Stimulated activated CD8-positive, alpha-beta memory T cell treated with anti-CD3 and anti-CD28 coated beads, Interleukin-15, amount 100 ng/mL, for 4 hours (primary cell): ENCODE measurements at places on chromosomes 2 and 18.

DNA sequence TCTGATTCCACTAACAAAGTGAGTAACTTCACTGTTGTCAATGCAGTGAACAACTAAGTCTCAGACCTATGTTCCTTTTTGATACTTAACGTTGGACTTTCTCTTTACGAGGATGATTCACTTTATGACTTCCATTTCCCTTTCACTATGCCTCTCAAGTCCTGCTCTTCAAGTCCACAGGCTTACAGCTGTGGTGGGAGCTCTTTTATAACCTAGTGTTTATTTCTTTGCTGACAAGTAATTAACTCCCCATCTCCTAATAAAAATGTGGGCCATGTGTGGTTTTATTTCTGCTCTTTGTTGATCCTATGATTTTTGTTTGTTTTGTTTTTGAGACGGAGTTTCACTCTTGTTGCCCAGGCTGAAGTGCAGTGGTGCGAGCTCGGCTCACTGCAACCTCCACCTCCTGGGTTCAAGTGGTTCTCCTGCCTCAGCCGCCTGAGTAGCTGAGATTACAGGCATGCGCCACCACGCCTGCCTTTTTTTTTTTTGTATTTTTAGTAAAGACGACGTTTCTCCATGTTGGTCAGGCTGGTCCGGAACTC is 142.1 kb downstream of the USP34 start:
- no peak for DNase-seq

DNA sequence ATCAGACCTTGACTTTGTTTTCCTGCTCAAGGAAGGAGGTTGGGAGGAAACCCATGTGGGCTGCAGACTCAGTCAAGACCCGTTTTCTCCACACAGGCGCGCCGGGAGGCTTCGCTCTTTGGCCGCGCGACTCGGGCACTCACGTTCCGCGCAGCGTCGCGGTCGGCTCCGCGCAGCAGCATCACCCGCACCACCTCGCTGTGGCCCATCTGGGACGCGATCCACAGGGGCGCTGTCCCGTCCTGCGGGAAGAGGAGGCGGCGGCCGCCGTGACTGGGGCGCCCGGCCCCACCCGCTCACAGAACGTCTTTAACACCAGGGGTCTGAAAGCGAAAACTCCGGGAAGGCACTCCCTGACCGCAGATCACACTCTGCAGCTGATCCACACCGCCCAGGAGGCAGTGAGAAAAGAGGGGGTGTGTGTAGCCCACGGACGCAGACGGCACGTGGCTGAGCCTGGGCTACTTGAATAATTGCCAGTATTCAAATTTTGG is 33.1 kb upstream of the NPC1 start:
- DNase-seq: no peak

GRCh38 chr18:59927246-59927825 is 27.5 kb downstream of the PMAIP1 start:
- DNase-seq: no peak

- peak; percentile 26 for DNase-seq
Measured at GRCh38 chr2:218186355-218186766, 19.6 kb upstream of the CXCR1 start.

GRCh38 chr2:45843136-45843535 is 191.7 kb downstream of the PRKCE start:
- no peak for DNase-seq

GRCh38 chr2:139175510-139175909 is 395.3 kb upstream of the NXPH2 start:
- no peak for DNase-seq

- DNase-seq: no peak
Measured at GRCh38 chr2:169659320-169659719, 34.9 kb downstream of the CFAP210 start.

DNA sequence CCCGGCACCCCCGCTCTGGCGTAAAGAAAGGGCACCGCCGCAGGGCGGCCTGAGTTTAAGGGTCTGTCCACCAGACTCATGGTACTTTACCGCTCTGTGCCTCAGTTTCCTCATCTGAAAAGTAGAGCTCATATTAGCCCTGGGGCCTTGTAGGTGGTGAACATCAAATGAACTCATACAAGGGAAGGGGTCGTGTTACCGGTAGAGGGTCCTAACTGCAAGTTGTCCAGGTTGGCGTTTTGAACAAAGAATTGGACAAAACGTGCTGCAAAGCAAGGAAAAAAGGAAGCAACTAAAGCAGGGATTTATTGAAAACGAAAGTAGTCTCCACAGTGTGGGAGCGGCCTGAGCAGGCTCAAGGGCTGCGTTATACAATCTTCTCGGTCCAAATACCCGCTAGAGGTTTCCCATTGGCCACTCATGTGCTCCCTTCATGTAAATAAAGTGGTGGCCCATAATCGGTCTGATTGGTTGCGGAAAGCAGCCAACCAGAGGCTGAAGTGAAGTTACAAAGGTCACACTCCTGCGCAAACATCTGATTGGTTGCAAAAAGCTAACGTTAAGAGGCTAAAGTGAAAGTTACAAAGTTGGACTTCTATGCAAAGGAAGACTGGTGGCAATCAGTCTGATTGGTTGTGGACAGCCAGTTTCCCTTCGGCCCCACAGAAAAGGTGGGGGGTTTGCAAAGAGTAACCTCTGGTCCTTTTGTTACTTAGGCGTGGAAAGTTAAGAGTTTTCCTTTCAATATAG is 80.7 kb upstream of the LDLRAD4 start:
- DNase-seq: peak; percentile 37

DNA sequence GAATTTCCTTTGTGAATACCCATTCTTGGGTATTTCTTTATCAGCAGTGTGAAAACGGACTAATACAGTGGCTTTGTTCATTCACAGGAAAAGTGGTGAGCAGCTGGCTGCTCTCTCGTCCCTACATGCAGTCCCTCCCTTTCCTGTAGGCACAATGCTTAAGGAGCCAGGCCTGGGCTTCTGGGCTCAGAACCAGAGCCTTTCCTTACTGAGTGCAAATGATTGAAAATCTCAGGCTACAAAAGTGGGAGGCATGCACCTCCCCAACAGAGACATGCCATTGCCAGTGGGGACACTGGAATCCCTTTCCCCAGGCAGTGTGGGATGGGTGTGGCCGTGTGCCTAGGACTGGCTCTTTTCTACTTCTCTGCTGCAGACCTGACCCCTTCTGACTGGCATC is 61.3 kb downstream of the MCFD2 start:
- DNase-seq: no peak

- DNase-seq: no peak
Measured at GRCh38 chr2:23291239-23291638, 93.7 kb upstream of the KLHL29 start.

DNA sequence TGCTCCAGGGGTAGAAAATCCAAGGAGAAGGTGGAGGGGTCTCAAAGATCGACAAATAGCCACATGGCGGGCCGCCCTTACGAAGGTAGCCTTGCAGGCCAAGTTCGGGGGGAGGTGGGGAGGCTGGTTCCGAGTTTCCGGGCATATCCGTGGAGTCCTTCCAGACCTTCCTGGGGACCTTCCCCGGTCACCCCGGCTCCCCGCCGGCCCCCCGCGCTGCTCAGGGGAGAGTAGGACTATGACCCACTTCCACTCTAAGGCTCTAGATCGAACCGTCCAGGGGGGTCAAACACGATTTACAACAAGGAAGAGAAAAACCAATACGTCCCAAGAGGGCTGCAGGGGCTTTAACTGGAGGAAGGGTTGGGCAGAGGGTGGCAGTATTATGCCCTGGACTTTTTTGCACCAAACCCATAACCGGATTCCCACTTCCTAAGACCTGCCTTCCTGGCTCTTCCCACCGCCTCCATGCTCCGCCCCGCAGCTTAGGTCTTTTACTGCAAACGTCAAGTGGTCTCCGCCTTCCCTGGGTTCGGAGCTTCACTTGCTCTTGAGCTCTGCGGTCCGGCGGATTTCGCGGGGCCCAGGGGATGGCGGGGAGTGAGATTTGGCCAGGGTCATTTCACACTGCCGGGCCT is 779 bp upstream of the LYPD6 start:
- no peak for DNase-seq
